ENCODE measurements at places on chromosomes 3 and 15.

- peak; percentile 51 for DNase-seq
Observed at GRCh38 chr3:107524841-107525643, 2.3 kb downstream of the BBX start.

GRCh38 chr15:58015565-58015964 is 49.9 kb downstream of the ALDH1A2 start:
- no peak for DNase-seq

- DNase-seq: no peak
Observed at GRCh38 chr15:63211549-63211948, 22.1 kb downstream of the RAB8B start.

GRCh38 chr3:97871186-97871585 is 49.4 kb downstream of the CRYBG3 start:
- no peak for DNase-seq

- no peak for DNase-seq
Observed at GRCh38 chr3:10445561-10446175, 59.7 kb downstream of the ATP2B2 start.

DNA sequence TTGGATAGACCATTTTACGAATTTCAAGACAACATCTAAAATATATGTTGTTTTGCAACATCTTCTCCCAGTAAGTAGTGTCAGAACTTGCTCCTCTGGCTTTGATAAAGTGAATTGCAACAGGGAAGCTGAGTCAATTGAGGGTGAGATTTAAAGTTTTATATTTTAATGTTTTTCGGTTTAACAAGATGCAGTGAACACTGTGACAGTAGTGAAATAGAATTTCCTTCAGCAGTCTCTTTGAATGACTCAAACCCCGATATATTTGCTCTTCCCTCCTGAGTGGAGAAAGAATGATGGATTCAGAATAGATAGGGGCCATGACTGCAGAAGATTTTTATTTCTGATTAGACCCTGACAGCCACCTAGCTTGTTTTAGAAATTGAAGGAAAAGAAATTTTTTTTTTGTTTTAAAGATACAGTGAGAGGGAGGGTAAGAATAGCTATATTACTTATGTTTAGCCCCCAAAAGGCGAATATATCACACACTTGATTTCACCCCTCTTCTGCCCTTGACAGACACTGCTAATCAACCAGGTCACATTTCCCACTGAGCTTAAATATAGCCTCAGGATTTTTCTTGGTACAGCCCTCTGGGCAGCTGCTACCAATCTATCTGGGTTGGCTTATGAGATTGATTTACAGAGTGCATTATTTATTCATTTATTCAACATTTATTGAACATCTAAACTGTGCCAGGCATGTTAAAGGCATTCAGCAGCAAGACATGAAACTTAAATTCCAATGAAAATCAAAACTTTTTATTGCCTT is 183.3 kb upstream of the ADAMTS9 start:
- DNase-seq: no peak

DNA sequence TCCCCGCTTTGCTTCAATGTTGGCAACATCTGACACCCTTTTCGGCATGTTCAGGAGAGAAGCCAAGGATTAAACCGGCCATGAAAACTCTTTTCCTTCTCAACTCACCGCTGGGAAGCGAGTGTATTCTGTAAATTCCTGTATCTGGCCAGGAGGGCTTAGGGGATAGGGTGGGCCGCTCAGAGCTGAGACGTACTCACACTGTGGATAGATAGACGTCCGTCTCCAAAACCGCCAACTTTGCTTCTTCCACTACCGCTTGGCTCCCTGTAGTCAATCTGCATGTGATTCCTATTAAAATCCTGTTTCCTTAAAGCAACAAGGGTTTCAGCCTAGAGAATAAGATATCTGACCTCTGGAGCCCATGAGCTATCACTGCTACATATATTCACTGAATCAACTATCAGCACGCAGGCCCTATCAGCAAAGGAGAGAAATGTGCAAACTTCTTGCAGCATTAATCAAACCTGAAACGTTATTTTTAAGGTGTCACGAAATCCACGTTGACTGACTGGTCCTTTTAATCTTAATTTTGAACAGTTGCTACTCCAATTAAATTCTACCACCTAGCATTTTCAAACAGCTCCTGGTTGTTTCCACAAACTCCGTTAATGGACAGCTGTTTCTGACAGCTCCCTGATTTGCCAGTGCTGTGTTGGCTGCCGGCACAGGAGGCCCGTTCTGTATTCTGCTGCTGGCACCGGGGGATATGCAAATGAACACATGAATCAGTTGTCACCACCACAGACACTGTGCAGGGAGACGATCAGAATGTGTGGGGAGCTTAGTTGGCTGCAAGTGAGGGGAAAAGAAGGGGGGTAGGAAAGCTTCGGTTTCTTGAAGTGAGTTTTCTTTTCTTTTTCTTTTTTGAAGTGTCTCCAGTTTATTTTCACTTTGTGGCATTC is 438.9 kb upstream of the ARRDC4 start:
- DNase-seq: no peak

DNA sequence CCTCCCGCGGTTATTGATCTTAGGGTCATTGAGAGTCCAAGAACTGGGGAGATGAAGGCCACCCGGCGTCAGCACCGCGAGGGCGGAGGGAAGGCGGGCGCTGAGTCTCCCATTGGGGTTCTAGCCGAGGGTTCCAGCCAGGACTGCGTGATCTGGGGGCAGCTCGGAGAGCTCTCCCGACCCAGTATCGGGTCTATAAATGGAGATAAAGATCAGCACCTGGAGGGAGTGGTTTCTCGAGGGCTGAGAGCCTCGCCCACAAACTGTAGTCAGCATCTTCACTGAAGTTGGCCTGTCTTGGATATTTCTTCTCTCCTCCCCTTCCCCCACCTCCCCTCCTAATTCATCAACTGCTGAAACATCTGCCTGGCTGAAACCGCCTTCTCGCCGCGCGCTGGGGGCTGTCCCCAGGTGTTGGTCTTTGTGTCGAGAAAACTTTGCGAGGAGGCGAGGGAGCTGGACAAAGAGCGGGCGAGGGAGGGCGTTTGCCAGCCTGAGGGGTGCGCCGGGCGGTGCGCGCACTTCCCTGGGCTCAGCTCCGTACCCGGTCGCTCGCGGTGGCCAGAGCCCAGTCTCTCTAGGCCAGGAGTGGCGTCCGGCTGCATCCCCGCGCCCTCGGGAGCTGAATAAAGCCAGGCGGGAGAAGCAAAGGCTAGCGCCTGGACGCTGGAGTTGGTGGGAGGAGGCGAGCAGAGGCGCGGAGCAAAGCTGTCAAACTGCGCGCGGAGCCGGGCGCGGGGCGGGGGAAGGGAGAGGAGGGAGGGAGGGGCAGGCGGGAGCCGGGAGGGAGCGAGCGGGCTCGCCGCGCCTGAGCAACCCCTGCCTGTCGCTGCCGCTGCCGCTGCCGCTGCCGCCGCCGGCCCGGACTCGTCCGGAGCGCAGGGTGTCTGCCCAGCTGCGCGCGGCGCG is at the start of gene ST8SIA2:
Gene ST8SIA2 (plus strand): TSS at position 811 of the 909 bp plus-strand sequence. CDS start 184 bp downstream, outside the sequence.
- peak; percentile 76 for DNase-seq

DNA sequence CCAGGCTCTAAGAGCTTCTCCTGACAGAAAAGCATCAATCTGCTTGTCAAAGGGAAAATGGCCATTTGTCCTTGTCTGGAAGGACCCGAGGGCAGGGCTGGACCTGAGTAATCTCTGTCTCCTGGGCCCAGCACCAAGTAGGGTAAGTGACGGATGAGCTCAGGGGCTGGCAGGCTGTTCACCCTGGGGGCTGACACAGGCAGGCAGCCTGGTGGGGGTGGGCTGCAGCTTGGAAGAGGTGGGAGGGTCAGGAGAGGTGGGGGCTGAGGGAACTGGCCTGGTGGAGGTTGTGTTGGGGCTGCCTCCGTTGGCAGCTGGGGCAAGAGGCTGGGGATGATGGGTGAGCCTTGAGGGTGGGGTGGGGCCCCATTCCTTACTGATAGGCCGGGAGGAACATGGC is 42.3 kb upstream of the ADPGK start:
- DNase-seq: no peak

DNA sequence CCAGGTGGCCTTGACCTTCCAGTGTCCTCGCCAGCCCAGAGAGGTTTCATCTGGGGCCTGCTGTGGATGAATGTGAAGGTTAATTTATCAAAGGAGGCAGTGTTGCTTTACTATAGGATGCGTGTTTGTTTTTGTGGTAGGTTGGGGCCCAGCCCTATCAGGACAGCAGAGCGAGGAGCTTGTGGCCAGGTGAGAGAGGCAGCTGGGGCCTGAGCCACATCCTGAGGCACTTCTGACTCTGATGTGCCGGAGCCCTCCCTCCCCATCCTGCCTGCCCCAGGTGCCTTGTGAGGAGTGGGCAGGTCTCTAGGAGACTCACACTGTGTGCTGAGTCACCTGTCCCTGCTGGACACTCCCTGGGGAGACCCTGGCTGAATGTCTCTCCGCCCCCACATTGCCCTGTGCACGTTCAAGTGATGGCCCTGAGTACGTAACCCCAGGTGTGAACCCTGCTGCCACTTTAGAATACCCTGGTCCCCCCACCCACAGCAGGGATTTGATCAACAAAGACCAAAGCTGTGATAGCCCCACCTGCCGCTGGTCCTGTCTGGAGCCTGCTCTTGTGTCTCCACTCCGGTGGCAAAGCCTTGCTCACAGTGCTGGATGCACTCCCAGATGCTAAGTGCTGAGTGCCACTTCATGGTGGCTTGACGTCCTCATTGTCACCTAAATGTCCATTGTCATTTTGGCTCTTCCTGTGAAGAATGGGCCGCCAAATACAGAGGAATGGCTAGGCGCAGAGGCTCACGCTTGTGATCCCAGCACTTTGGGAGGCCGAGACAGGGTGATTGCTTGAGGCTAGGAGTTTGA is 16.0 kb downstream of the FBLN2 start:
- peak; percentile 57 for DNase-seq

GRCh38 chr3:76040946-76041345 is 255.6 kb upstream of the ZNF717 start:
- no peak for DNase-seq

DNA sequence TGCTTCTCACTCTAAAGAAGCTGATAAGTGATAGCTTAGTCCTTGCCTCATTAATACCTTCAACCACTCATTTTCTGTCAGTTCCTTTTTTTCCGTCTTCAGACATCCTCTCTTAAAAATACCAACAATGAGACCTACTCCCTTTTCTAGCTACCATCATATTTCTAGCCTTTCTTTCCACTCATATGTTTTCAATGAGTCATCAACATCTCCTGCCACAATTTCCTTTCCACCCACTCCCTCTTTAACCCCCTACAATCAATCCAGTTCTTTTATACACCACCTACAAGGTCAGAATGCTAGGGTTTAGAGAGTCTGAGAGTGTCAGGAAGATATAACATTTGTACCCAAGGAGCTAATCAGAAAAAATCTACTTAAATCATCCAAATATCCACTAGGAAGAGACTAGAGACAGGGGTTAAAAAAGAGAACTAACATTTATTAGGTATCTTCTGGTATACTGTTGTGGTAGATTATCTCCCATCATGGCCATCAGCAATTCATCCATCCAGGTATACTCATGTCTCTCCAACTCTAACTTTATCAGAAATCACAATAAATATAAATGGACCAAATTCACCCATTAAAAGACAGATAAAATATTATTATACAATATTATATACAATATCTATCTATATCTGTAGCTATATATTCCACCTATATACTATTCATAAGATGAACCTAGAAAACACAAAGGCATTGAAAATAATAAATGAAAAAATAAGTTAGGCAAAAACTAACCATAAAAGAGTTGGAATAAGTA is 42.5 kb downstream of the MYLK start:
- DNase-seq: no peak

- DNase-seq: no peak
Observed at GRCh38 chr15:31814082-31814481, 216.2 kb upstream of the CHRNA7 start.

DNA sequence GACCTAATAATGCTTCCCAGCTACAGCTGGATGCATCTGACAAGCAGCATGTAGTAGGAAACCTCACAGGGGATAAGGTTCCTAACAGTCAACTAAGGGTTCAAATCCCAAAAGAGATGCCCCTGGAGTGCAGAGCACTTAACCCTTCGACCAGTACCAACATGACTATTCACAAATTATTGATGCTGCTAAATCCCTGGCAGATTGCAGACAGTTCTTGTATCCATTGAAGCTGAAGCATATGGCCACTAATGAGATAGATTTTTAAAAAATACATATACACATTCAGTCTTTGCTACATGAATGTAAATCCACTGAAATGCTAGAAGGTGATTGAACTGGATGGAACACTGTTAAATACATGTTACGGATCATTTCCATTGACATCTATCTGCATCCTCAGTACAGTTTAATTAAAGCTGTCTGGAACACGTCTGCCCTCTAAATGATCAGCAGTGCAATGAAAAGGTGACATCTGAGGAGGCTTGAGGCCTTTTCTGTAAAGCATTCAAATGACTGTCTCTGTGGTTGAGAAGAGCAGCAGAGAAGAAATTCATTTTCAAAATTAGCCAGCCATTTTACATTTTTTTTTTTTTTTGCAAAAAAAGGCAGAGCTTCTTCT is 19.5 kb upstream of the NANOGP8 start:
- no peak for DNase-seq

GRCh38 chr15:48976444-48977088 is 12.8 kb upstream of the SHC4 start:
- DNase-seq: no peak

DNA sequence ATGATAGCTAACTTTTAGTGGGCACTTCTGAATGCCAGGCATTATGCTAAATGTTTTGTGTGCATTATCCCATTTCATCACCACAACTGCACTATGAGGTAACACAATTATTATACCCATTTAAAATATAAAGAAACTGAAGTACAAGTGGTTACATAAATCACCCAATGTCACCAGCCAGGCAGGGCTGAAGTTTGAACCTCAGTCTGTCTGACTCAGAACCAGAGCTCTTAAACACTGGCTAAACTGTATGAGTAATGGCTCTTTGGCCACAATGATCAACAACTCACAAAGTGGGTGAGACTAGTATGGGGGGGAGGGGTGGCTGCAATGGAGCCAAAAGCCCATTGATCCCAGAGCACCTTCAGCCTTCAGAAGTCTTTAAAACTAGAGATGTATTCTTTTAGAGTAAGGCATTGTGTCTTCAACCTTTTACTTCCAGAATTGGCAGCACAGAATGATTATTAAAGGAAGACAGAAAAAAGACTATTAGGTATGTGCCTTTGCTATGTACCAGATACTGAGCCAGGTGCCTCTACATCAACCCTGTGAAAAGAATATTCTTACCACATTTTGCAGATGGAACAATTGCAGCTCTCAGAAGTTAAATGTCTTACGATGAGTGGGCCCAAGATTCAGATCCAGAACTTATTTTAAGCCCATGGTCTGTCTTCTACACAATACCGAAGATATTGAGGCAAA is 166.9 kb downstream of the UACA start:
- no peak for DNase-seq

- peak; percentile 20 for DNase-seq
Observed at GRCh38 chr3:126135406-126136076, 44.8 kb downstream of the ALDH1L1 start.

DNA sequence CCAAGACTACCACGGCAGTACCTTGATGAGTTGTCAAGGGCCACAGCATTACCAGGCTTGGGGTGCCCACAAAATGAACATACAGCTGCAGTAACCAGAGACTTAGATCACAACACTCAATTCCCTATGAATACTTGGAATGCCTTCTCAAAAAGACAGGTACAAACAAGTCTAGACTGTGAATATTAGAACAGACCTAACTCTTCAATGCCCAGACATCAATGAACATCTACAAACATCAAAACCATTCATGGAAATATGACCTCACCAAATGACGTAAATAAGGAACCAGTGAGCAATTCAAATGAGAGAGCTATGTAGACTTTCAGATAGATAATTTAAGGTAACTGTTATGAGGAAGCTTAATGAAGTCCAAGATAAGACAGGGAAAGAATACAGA is 185.1 kb upstream of the POU1F1 start:
- no peak for DNase-seq

GRCh38 chr3:150132101-150132749 is 161.5 kb upstream of the PFN2 start:
- no peak for DNase-seq

Measured in H9 (cell line).